ENCODE measurements at places on chromosomes 12 and 14.

GRCh38 chr14:93971635-93972027, 4.7 kb downstream of the ASB2 start:
- DNase-seq = no peak

GRCh38 chr12:93832131-93832530, 155.0 kb downstream of the CRADD start:
- DNase-seq = no peak

- no peak for DNase-seq
Measured at GRCh38 chr12:106096376-106096775, 42.4 kb downstream of the NUAK1 start.

DNA sequence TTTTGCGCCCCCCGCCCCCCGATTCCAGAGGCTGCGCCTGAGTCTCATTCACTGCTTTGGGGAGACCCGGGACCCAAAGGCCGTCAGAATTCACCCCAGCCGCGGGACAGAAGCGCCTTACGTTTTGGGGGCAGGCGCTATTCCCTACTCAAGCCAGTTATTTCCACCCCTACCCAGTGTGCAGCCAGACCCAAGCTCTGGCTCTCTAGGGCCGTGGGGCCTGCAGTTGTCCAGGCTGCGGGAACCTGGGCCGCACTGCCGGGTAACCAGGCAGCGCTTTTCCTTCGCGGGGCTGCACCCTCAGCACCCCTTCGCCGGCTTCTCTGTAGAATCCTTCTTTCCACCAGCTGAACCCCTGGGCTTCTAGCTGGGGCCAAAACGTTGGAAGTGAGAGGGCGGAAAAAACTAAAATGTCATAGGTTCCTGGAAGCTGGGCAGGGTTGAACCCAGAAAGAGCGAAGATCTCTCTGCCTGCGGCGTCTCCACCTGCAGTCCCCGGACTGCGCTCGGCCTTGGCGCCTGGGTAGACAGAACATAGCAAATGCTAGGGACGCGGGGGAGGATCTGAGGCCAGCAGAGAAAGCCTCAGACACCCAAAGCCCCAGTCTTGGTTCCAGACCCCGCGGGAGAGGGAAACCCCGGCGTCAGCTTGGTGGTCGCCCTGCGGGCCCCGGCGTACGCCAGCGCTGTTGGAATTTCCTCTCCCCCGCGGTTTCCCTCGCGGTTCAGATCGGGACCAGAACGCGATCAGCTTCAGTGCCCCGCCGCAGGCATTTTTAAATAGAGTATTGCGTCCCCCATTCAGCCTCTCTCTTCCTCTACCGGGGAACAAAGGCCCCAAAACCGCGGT, 18.3 kb downstream of the TBX3 start:
- no peak for DNase-seq

DNA sequence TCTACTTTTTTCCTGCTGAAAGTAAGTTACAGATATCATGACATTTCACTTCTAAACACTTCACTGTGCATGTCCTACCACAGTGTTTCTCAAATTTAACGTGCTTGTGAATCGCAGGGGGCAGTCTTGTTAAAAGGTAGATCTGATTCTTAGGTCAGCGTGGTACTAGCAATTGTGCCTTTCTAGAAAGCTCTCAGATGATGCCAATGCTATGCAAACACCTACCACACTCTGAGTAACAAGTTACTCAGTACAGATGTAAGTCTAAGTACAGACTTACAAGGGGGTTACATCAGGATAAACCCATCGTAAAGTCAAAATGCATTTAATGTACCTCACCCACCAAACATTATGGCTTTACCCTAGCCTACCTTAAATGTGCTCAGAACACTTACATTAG, 22.4 kb downstream of the TM7SF3 start:
- DNase-seq = no peak

- DNase-seq = no peak
Measured at GRCh38 chr12:121812320-121812871, 8.6 kb downstream of the SETD1B start.

GRCh38 chr14:71113376-71113775, 206.1 kb downstream of the PCNX1 start:
- no peak for DNase-seq

GRCh38 chr12:110531741-110532333, 29.7 kb downstream of the RAD9B start:
- no peak for DNase-seq

DNA sequence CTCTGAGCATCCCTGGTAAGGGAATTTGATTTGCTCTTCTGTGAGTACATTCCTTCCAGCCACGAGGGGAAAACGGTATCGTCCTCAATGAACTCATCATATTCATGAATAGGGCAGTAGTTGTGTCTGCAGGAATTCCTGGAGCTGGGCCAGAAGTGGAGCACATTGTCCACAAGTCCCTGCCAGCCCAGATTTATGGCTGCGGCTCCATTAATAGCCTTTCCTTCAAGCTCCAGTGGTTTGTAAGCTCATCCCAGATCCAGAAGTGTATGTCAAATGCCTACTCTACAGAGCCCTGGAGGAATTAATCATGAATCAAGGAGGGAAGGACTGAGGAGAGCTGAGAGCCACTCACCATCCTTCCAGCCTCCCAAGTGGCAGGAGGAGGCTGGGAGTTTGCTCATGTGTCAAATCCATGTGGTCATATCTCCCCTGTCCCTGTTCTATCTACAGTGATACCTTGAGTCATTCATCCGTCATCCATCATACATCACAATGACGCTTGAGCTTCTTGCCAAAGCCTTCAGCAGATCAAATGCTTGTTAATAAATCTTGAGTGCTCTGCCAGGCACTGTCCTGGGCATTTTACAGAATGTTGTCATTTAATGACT, 65.5 kb downstream of the SVOP start:
- DNase-seq = no peak

DNA sequence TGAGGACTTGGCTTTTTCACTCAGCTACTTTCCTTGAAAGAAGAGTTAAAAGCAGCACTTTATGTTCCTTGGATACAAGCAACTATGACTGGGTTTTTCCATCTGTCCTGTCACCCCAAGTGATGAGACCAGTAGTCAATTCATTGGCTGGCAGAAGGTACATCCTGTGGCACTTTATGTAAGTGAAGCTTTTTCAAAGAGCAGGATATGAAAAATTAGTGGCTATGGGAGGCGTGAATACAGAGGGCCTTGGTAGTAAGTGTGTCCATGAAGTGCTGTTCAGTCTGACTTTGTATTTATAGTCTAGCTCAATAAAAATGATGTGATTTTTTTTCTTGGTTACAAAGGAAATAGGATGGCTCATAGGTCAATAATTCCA, 68.8 kb downstream of the DRAM1 start:
- no peak for DNase-seq

GRCh38 chr12:53218551-53219291, 11.7 kb upstream of the ITGB7 start:
- no peak for DNase-seq

- DNase-seq = peak; percentile 88
Measured at GRCh38 chr14:91418387-91419043, 895 bp upstream of the CCDC88C start.

- no peak for DNase-seq
Measured at GRCh38 chr14:62689733-62690132, 355.5 kb downstream of the KCNH5 start.

DNA sequence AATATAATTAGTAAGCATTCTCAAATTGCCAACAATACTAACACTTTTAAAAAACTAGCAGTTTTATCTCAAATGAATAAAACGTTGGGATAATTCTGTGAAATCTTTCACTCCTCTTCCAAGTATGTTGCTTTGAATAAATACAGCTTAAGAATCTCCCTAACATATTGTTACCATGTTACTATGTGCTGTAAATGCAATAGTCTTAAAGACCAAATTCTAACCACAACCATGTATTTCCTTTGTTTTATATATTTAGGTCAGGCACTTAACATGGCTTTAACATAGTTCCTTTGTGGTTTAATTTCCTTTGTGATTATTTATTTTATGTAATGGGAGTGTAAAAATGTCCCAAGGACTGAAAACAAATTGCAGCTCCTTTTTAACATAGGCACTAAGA, 33.9 kb upstream of the CCDC91 start:
- no peak for DNase-seq

DNA sequence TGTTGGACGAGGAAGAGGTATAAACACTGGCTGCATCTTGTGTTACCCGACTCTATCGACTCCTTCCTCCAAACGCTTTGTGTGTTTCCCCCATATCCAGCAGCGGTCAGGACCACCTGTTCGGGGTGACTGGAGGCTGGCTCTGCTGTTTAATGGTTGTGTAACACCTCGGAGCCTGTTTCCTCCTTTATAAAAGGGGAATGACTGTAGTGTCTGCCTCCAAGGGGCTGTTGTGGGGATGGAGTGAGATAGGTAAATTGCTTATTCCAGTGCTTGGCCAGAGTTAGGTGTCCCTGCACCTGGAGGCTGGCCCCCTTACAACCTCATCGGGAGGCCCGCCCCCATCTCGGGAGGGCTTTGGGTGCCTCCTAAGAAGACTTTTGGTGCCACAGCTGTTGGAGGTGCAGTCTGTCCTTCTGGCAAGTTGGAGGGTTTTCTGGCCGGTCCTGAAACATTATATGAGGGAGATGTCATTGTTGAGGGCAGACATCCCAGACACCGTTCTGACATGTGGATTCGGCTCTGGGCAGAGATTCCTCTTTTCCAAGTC, 1.1 kb downstream of the MLXIP start:
- peak; percentile 57 for DNase-seq

All from DND-41 (cell line).